Prostate gland (tissue), 2 donors: ENCODE measurements at places on chromosomes 4 and X.

- H3K4me1 ChIP-seq: no peaks in the 10 kb centered on the region
- H3K27ac ChIP-seq: peak overlapping the region; percentile 67
Observed at GRCh38 chrX:136766785-136767103, 14.0 kb downstream of the ARHGEF6 start.

GRCh38 chr4:7361280-7361895 is 73.3 kb downstream of the PSAPL1 start:
- H3K4me1 ChIP-seq: peaks cover 3% of the 10 kb centered on the region
- H3K36me3 ChIP-seq: no peaks in the 10 kb centered on the region
- H3K27me3 ChIP-seq: no peaks in the 10 kb centered on the region
- H3K4me3 ChIP-seq: no peak overlapping the region

- no peak overlapping the region for H3K4me3 ChIP-seq
- H3K36me3 ChIP-seq: no peaks in the 10 kb centered on the region
- H3K4me1 ChIP-seq: no peaks in the 10 kb centered on the region
- H3K27ac ChIP-seq: no peak overlapping the region
- H3K27me3 ChIP-seq: no peaks in the 10 kb centered on the region
Observed at GRCh38 chr4:180812783-180813182, 1430.4 kb upstream of the TENM3 start.

DNA sequence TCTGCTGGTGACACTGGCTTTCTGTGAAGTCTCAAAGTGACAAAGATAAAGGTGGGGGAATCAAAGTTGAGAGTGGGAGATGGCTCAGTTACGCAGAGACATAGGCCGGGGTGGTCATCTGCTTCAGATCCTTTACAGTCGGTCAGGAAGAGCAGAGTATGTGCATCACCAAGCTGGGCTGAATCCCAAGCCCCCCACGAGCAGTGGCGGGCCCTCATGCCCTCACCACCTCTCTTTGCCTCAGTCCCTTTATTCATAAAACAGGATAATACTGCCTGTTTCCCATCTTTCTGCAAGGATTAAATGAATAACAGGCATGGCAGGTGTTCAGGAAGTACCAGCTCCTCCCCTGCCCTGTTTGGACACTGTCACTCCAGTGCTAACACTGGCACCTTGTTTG is 135.6 kb downstream of the EVC2 start:
- DNase-seq: no peak
- H3K27ac ChIP-seq: no peak overlapping the region
- H3K4me3 ChIP-seq: no peak overlapping the region
- no peaks in the 10 kb centered on the region for H3K27me3 ChIP-seq
- no peaks in the 10 kb centered on the region for H3K4me1 ChIP-seq

DNA sequence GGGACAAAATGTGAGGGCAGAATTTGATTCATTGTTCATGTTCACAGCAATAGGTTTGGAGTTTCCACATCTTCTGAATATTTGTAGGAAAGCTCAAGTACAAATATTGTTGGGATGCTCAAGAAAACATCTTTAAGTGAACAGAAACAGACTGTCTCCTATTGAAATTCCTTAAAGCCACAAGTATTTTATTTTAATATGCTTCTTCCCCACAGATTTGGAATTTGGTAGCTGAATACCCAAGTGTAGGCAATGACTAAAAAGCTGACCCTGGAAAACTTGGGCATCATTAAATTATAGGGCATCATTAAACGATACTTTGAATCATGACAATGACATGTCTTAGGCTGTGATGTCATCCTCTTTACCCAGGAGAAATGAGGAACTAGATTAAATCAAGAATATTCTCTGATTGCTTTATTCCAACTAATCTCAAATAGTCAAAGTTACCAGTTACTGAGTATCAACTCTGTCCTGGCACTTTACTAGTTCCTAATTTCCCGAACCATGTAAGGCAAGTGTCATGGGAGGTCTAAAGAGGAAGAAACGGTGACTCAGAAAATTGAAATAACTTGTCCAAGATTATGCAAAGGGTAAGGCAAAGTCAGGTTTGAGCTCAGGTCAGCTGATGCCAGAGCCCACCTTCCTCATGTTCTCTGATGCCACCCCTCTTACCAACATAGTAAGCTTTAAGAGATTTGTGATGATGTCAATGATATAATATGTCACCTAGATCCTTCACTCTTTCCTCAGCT is 223.1 kb upstream of the LEF1 start:
- no peak for DNase-seq
- no peak overlapping the region for H3K27ac ChIP-seq
- no peak overlapping the region for H3K4me3 ChIP-seq
- H3K4me1 ChIP-seq: no peaks in the 10 kb centered on the region
- no peaks in the 10 kb centered on the region for H3K36me3 ChIP-seq

GRCh38 chr4:10974371-10974770 is 289.8 kb upstream of the CLNK start:
- H3K27ac ChIP-seq: no peak overlapping the region
- H3K36me3 ChIP-seq: no peaks in the 10 kb centered on the region
- DNase-seq: no peak

GRCh38 chrX:43141885-43142284 is 363.9 kb upstream of the PPP1R2C start:
- H3K4me1 ChIP-seq: no peaks in the 10 kb centered on the region
- H3K36me3 ChIP-seq: no peaks in the 10 kb centered on the region
- no peaks in the 10 kb centered on the region for H3K27me3 ChIP-seq
- no peak for DNase-seq

DNA sequence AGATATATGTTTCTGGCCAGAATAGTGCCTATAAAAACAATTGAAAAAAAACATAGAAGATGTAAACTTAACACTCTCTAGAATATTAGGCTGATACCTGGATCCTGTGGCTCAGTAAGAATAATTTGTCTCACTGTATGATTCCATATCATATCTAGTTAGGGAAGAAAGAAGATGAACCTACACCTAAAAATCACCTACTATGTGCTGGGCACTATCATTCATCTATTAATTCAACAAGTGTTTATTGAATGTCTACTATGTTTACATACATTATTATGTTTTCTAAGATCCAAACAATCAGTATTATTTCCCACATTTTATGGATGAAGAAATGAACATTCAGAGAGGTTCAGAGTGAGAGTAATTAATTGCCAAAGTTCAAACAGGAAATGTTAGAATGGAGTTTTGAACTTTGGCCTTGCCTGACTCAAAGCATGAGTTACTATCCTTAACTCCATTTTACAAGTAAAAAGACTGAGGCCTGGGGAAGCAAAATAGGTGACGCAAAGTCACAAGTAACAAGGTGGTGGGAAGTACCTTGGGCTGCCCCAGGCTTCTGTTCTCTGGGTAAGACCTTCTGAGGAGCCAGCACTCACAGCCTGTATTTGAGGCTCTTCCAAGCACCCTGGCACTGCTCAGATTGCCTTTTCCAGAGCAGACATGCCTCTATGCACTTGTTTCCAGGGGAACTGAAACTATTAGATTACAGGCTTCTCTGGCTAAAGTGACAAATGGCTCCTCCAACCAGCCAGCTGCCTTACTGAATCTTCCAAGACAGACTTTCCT is 111.1 kb upstream of the ACSL4 start:
- no peaks in the 10 kb centered on the region for H3K27me3 ChIP-seq
- peak; percentile 20 for DNase-seq
- H3K36me3 ChIP-seq: no peaks in the 10 kb centered on the region
- H3K4me3 ChIP-seq: no peak overlapping the region

GRCh38 chrX:52821079-52821760 is 10.1 kb downstream of the XAGE5 start:
- H3K27me3 ChIP-seq: no peaks in the 10 kb centered on the region
- no peak overlapping the region for H3K4me3 ChIP-seq
- H3K4me1 ChIP-seq: no peaks in the 10 kb centered on the region
- no peaks in the 10 kb centered on the region for H3K36me3 ChIP-seq
- no peak for DNase-seq

DNA sequence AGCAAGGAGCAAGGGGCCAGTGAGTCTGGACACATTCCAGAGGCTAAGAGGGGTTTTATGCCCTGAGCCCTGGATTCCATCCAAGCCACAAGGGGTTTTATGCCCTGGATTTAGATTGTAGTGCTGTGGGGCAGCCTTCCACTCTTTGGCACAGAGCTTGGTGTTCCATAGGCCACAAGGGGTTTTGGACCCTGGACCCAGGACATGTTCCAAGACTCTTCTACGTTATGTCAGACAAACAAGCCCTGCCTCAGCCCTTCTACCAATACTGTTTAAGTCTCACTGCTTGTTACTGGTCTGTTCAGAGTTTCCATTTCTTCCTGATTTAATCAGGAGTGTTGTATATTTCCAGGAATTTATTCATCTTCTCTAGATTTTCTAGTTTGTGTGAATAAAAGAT is 12.8 kb upstream of the SCARB2 start:
- no peak overlapping the region for H3K27ac ChIP-seq
- DNase-seq: no peak
- H3K27me3 ChIP-seq: no peaks in the 10 kb centered on the region
- H3K4me1 ChIP-seq: no peaks in the 10 kb centered on the region
- H3K36me3 ChIP-seq: no peaks in the 10 kb centered on the region
- no peak overlapping the region for H3K4me3 ChIP-seq

- H3K27me3 ChIP-seq: no peaks in the 10 kb centered on the region
- H3K4me3 ChIP-seq: no peak overlapping the region
- no peaks in the 10 kb centered on the region for H3K4me1 ChIP-seq
- H3K36me3 ChIP-seq: no peaks in the 10 kb centered on the region
Observed at GRCh38 chr4:188275686-188276085, 136.4 kb downstream of the TRIML1 start.

- no peaks in the 10 kb centered on the region for H3K27me3 ChIP-seq
- no peaks in the 10 kb centered on the region for H3K4me1 ChIP-seq
- no peak overlapping the region for H3K27ac ChIP-seq
Observed at GRCh38 chrX:48599341-48599740, 2.0 kb downstream of the WDR13 start.

DNA sequence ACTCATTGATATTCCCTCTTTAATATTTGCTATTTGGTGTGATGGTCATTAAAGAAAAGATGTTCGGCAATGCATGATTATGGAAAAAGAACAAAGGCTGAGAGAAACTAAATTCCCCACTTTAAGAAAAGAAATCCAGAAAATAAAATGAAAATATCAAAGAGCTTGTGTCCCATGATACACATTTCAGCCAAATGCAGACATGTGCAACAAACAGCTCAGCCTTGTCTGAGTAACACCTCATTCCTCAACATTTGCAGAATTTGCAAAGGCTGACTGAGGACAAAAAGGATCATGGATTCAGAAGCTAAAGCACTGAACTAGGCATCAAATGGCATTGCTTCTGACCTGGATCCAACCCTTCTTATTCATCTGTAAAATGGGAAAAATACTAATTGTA is 281.0 kb downstream of the RAB28 start:
- no peak for DNase-seq
- no peaks in the 10 kb centered on the region for H3K4me1 ChIP-seq
- H3K36me3 ChIP-seq: no peaks in the 10 kb centered on the region
- H3K4me3 ChIP-seq: no peak overlapping the region
- no peaks in the 10 kb centered on the region for H3K27me3 ChIP-seq

GRCh38 chr4:7390336-7390735 is 44.4 kb downstream of the PSAPL1 start:
- no peak overlapping the region for H3K27ac ChIP-seq
- no peak for DNase-seq
- H3K4me1 ChIP-seq: no peaks in the 10 kb centered on the region

DNA sequence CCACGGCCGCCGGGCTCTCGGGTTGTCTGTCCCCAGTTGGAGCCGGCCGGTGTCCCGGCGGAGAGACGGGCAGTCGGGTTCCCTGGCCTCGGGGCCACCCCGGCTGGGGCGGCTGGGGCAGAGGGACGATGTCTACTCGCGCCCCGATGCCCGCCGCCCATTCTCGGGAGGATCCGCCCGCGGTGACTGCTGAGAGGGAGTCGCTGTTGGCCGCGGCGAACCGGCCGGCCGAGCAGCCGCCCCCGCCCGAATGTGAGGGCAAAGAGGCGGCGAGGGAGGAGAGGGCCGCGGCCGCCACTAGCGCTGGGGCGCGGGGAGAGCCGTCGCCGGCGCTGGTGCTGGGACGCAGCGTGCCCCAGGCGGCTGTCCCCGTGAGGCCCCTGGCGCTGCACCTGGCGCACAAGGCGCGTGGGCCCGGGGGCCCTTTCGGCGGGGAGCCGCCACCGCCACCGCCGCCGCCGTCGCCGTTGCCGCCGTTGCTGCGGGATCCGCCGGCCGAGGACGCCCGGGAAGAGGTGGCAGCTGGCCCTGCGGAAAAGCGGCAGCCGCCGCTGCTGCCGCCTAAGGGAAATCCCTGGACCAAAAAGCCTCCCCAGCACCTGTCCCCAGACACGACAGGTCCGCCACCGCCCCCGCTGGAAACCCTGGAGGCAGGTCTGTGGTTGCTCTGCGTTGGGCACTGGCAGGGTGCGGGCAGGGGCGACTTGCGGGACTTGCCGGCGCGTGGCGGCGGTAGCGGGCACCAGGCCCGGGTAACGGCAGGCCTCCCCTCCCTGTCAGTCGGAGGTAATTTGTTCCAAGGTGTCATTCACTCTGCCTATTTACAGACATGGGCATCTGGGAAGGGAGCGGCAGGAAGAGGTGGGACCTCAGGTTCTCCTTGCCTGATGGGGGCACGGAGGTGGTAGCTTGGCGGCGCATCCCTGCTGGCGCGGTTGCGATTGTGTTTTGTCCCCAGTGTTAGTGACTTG is 739 bp downstream of the LARP1B start:
- no peaks in the 10 kb centered on the region for H3K27me3 ChIP-seq
- H3K27ac ChIP-seq: peak overlapping the region; percentile 95
- no peaks in the 10 kb centered on the region for H3K36me3 ChIP-seq
- DNase-seq: peak; percentile 50
- H3K4me3 ChIP-seq: peak overlapping the region; percentile 65
- no peaks in the 10 kb centered on the region for H3K4me1 ChIP-seq

- no peaks in the 10 kb centered on the region for H3K27me3 ChIP-seq
- no peak for DNase-seq
- no peaks in the 10 kb centered on the region for H3K4me1 ChIP-seq
- H3K27ac ChIP-seq: no peak overlapping the region
- H3K36me3 ChIP-seq: no peaks in the 10 kb centered on the region
Observed at GRCh38 chr4:120672076-120672475, 250.4 kb downstream of the PRDM5 start.

DNA sequence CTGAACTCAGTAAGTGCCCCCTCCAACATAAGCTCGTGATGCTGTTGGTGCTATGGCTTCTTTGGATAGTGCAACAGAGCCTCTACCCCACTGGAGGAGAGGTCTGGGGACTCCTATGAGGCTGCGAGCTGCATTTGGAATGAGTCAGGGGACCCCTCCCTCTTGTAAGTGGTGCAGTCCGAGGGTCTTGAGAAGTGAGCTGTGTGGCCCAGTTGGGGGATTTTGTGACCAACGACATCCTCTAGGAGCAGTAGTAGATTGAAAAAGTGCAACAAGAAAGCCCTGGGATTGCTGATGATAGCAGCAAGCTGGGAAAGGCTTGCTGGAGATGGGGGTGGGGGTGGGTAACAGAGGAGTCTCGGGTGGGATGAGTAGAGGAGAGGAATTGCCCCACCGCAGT is 3.1 kb downstream of the FRMPD3 start:
- H3K4me1 ChIP-seq: no peaks in the 10 kb centered on the region
- DNase-seq: no peak
- H3K4me3 ChIP-seq: no peak overlapping the region
- H3K36me3 ChIP-seq: no peaks in the 10 kb centered on the region
- no peak overlapping the region for H3K27ac ChIP-seq

DNA sequence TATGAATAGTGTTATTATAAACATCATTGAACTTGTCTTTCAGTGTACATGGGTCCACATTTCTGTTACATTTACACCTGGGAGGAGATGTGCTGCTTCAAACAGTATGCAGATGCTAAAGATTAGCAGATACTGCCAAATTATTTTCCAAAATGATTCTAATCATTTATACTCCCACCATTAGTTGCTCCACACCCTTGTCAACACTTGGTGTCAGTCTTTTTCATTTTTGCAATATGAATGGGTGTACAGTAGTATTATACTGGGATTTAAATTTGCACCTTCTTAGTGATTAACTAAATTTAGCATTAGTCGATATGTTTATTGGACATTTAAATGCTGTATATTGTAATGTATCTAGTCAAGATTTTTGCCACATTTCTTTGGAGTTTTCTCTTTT is 131.6 kb upstream of the GRID2 start:
- H3K36me3 ChIP-seq: no peaks in the 10 kb centered on the region
- H3K4me1 ChIP-seq: no peaks in the 10 kb centered on the region
- no peak for DNase-seq
- H3K4me3 ChIP-seq: no peak overlapping the region
- H3K27me3 ChIP-seq: no peaks in the 10 kb centered on the region
- no peak overlapping the region for H3K27ac ChIP-seq
